ENCODE measurements at places on chromosomes 4 and X. TPM values are rescaled to one million over a fixed set of nuclear protein-coding genes. Genes with fewer than 3 reads are reported as not detected.

DNA sequence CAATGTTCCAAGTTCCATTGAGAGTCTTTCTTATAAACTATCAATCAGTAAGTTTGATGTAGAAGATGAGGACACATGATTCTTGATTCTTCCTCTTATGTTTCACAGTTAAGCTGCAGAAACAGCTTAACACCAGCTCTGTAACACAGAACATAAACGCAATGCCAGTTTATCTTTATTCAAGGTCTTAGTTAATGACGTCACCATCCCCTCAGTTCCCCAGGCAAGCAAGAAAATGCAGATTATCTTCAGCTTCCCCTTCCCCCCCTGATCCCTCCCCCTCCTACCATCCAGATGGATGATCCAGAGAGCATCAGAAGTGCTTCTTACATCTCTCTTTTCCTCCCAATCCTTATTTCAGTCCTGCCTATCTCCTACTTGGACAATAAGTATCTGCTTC lies 4.4 kb upstream of the SH3RF1 start:
- no peak for DNase-seq

- DNase-seq: no peak
Measured at GRCh38 chr4:94307231-94307871, 35.3 kb downstream of the HPGDS start.

DNA sequence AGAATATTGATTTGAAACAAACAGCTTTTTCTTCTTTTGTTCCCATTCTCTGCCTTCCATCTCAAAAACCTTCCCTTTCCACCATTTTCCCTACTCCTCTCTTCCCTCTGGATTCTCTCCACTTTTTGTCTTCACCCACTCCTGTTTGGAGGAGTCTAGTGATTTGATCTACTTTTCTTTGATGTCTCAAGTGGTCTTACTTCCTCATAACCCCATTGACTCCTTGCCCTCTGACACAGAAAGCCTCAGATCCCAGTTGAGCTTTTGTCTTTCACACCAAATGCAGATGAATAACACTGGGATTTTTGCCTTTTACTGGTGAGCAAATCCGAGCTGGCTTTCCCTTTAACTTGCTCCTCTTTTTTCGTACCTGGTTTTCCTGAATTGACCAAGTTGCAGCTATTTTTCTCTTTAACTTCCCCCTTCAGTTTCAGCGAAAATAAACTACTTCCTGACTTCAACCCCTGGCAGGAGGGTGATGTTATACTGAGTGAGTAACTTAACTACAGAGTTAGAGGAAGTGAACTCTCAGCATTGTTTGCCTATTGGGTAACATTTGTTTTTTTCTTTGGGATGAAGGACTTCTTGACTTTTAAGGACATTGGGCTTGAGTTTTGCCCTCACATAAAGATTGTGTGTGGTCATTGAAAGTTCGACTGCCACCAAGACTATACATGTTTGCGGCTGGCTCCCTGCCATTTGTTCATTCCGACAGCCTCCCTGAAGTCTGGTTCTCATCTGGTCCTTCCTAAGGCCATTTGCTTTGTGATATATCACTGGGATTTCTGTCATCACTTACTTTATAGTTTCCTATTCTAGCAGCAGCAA lies 392.8 kb upstream of the NR3C2 start:
- DNase-seq: no peak

DNA sequence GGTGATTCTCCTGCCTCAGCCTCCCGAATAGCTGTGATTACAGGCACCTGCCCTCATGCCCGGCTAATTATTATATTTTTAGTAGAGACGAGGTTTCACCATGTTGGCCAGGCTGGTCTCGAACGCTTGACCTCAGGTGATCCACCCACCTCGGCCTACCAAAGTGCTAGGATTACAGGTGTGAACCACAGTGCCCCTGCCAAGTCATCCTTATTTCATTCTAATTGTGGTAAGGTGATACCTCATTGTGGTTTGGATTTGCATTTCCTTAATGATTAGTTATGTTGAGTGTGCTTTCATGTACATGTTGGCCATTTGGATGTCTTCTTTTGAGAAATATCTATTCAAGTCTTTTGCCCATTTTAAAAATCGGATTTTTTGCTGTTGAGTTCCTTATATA lies 93.0 kb downstream of the USP9X start:
- DNase-seq: no peak

DNA sequence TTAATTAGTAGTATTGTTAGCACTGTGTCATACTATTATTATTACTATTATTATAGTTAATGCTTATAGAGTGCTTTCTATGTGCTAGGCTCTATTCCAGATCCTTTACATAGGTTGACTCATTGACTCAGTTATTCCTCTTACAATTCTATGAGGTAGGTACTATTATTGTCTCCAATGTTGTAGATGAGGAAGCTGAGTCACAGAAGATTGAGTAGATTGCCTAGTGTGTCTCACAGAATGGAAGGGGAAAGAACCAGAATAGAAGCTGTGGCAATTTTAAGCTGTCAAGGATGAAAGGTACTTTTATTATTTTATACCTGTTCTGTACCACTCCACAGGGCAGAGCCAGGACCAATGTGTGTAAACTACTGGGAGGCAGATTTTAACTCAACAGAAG lies 1.9 kb upstream of the TCEAL1 start:
- no peak for DNase-seq

The SLC10A6 gene
- 12.2 TPM for total RNA-seq

DNA sequence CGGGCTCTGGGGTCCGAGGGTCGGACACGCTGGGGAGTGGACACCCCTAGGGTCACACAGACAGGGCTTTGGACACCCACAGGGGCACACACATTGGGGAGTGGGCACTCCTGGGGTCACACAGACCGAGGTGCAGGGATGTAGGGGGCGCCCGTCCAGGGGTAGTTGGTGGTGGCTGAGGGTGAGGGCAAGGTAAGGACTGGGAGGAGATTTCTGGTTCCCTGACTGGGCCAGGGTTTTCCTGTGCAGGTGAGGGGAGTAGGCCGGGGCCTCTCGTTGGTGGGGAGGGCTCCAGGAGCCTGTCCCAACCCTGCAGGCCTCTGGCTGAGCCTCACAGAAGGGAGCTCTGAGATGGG lies 21.9 kb upstream of the WDR45 start:
- no peak for DNase-seq

The NOCT gene
- 5.8 TPM for total RNA-seq

DNA sequence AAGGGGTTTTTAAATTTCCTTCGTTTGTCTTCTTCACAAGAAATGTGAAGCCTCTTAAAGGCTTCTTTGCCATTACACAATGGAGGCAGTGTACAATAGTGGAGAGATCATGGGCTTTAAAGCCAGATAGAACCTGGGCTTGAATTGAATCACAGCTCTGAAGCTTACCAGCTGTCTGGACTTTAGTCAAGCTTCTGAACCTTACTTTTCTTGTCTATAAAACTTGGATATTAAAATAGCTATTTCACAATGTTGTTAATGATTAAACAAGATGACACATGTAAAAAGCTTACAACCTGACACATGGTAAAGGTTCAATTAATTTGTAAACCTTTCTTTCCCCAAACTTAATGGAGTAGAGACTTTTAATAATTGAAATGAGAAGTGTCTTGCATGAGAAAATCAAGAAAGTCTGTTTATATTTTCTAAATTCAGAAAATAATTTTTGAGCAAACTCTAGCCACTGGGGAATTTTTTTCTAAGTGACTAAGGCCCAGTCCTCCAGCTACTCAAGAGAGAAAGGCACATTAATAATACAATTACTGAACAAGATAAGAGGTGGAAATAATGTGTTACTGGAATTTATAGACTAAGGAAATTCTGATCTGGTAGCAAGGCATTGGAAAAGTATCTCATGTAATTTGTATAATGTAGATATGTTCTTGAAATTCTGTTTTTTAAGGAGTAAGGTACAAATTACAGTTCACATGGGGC lies 21.7 kb upstream of the TBC1D8B start:
- no peak for DNase-seq

The OTC gene
- 1.0 TPM for total RNA-seq

DNA sequence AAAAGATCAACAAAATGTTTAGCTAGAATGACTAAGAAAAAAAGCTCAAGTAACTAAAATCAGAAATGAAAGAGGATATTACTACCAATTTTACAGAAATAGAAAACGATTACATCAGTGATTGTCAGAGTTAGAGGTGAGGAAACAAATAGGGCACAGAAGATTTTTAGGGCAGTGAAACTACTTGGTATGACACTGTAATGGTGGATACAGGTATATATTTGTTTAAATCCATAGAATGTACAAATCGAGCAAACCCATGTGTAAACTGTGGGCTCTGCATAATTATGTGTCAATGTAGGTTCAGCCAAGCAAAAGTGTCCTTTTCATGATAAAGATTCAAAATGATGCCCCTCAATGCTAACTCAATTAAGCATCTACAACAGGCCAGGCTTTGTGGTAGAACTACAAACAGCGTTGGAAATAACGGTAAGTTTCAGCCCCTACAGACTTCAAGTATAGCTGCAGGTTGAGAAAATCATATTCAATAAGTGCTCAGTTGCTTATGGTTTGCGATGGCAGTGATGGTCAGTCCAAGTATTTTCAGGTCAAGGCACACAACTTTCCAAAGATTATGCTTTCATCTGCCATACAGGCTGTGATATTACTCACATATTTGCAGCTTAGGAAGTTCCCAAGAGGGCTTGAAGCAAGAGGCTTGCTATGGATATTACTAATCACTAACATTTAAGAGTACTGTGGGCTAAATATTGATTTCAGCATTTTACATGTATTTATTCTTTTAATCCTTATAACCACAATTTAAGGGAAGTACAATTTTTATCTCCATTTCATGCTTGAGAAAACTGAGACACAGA lies 158.6 kb downstream of the TET2 start:
- no peak for DNase-seq

- no peak for DNase-seq
Measured at GRCh38 chr4:169198167-169198566, 72.6 kb downstream of the SH3RF1 start.

The CDKL2 gene
- 1.1 TPM for total RNA-seq

The PWWP3B gene
- total RNA-seq: 2.8 TPM

The ADAMTS3 gene
- total RNA-seq: 30.4 TPM

DNA sequence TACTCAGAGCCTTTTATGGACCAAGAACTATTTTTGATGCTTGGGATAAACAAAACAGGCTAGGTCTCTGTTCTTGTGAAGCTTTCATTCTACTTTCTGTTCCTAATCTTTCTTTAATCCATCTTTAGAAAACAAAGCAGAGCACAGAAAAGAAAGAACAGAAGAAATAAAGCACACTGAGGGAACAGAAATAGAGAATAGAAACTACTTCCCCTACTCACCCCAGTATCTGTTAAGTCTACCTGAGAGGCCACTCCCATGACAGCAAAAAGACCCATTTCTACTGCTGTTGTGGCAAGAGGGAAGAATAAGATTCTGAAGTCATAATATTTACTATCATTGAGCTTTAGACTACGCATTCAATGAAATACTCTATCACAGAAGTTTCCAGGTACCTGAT lies 9.2 kb downstream of the RFC1 start:
- no peak for DNase-seq

GRCh38 chrX:74351760-74352159 lies 47.8 kb downstream of the ZCCHC13 start:
- no peak for DNase-seq

The IL3RA gene
- 38.3 TPM for total RNA-seq

The AMBN gene
- total RNA-seq: not detected

DNA sequence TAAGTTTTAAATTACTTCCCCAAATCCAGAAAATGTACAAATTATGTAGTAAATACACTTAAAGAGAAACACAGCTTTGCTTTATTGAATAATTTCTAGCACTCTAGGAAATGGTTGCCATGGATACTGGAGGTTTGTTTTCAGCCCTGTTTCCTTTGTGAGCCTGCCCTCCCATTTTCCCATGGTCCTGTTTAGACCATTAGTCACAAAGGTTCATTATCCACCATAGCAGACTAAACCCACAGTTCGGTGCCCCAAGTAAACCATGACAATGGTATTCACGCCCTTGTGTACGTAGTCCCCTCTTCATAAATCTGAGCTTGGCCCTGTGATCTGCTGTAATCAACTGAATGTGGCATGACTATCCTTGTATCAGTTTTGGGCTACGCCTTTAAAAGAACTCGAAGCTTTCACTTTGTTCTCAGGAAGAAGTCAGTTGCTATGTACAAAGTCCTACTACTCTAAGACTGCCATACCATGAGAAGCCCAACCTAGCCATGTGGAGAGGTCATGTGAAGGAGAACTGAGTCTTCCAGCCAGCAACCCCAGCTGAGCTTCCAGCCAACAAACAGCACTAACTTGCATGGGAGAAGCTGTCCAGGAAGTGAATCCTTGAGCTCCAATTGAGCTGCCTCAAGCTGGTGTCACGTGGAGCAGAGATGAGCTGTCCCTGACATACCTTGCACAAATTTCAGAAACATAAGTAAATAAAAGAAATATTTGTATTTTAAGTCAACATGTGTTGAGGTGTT lies 300.4 kb downstream of the LDB2 start:
- DNase-seq: no peak

The CLDN22 gene
- total RNA-seq: not detected

GRCh38 chrX:13489454-13489853 lies 79.9 kb upstream of the EGFL6 start:
- no peak for DNase-seq

The CHRDL1 gene
- 45.1 TPM for total RNA-seq

- DNase-seq: no peak
Measured at GRCh38 chr4:74474345-74475090, 29.6 kb downstream of the AREG start.

The ADGRG2 gene
- 13.1 TPM for total RNA-seq

GRCh38 chr4:144647590-144647989 lies 1.6 kb downstream of the HHIP start:
- no peak for DNase-seq

The MAGEA9B gene
- total RNA-seq: not detected

The OPRPN gene
- not detected for total RNA-seq

The FAM133A gene
- not detected for total RNA-seq

The TMPRSS11D gene
- total RNA-seq: not detected

GRCh38 chr4:142974328-142974727 lies 128.2 kb upstream of the INPP4B start:
- DNase-seq: no peak

- DNase-seq: no peak
Measured at GRCh38 chr4:132542228-132542627, 606.9 kb upstream of the PCDH10 start.

- no peak for DNase-seq
Measured at GRCh38 chr4:26402458-26402857, 81.6 kb downstream of the RBPJ start.

GRCh38 chrX:71082124-71082647 lies 13.5 kb upstream of the FOXO4 start:
- no peak for DNase-seq

The FHIP1A gene
- total RNA-seq: 4.7 TPM

- no peak for DNase-seq
Measured at GRCh38 chr4:105598052-105598451, 45.6 kb downstream of the ARHGEF38 start.

DNA sequence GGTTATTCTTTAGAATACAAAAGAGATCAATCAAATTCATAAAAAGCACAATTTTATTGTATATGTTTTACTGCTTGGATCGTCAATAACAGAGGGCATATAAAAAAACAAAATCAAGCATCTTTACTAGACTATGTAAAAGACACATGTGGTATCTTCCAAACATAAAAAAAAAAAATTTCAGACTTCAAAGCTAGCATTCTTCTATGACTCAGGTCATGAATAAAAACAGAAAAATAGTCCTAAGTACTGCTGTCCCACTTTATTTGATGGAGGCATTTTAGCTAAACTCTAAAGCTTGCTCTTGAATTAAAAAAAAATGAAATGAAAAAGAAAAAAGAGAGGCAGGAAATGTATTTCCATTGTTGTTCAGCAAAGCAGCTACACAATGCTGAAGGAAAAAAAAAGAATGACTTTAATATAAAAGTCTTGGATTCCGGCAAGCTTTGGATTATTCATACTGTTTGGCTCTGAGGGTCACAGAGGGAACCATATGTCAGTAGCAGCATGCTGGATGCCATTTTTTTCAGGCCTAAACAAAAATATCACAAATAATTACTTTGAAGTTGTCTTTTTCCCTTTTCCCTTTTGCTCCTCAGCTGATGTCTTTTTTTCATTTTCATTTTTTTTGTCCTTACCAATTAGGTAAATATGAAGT lies 249.1 kb upstream of the DIAPH2 start:
- no peak for DNase-seq

The TXK gene
- total RNA-seq: 1.8 TPM
